T-helper 17 cell (primary cell): ENCODE measurements at places on chromosomes 1 and 21. TPM values are rescaled to one million over a fixed set of nuclear protein-coding genes. Genes with fewer than 3 reads are reported as not detected.

DNA sequence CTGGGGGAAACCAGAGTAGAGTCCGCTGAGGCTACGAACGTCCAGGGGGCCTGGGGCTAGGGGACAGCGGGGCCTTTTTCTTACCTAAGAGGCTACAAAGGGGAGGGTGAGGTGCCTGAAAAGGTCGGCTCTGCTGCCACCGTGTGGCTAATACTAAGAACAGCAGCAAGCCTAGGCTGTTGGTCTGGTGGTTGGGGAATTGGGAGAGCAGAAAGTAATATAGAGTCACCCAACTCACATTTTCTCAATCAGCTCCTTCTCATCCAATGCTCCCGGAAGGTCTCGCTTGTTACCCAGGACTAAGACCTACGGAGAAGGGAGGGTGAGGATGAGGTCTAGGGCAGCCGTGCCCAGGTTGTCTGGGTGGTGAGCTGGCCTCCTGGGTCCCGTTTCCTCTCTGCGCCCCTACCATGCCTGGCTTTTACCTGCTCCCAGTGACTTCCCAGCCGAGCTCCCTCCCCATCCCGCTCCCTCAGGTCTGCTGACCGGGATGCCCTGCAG is 9.3 kb downstream of the ARL8A start:
- H3K36me3 ChIP-seq: no peaks in the 10 kb centered on the region
- H3K4me1 ChIP-seq: peaks cover 12% of the 10 kb centered on the region
- H3K27ac ChIP-seq: no peak overlapping the region

DNA sequence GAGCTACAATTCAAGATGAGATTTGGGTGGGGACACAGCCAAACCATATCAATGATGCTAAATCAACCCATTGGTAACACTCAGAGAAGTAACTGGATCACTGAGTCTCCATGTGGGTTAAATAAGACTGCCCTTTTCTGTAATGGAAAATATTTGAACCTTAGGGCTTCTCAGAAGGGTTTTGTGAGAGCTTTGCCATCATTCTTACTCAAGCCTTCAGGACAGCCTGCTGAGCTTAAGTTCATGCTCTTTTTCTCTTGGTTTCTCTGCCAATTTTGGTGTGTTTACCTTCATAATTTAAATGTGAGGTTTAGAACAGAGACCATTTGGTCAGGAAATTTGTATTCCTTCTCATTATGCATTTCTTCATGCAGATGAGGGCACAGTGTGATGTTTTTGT is 74.7 kb downstream of the DISC1 start:
- no peak for DNase-seq
- no peaks in the 10 kb centered on the region for H3K27me3 ChIP-seq
- H3K36me3 ChIP-seq: peaks cover 20% of the 10 kb centered on the region
- no peak overlapping the region for H3K4me3 ChIP-seq
- peaks cover 18% of the 10 kb centered on the region for H3K4me1 ChIP-seq

- DNase-seq: no peak
- no peaks in the 10 kb centered on the region for H3K27me3 ChIP-seq
- peaks cover 22% of the 10 kb centered on the region for H3K4me1 ChIP-seq
- peaks cover 3% of the 10 kb centered on the region for H3K36me3 ChIP-seq
- H3K4me3 ChIP-seq: no peak overlapping the region
These were observed 27.0 kb downstream of the MRPS6 start for GRCh38 chr21:34100337-34100736.

DNA sequence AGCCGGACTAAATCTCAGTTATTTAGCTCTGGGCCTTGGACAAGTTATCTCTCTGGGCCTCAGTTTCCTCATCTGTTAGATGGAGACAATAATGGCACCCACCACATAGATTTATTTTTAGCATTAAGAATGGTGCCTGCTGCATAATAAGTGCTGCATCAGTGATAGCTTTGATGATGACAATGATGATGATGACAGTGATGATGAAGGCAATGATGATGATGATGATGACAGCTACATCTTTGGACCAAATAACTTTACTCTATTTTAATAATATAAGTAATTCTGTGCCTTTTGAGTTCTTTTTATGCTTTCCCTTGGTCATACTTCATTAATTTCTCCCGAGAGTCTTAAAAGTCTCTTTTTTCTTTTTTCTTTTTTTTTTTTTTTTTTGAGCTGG is 143.4 kb downstream of the C1orf21 start:
- H3K27me3 ChIP-seq: peaks cover 34% of the 10 kb centered on the region
- H3K4me3 ChIP-seq: no peak overlapping the region
- no peak overlapping the region for H3K27ac ChIP-seq
- no peaks in the 10 kb centered on the region for H3K4me1 ChIP-seq
- DNase-seq: no peak
- no peaks in the 10 kb centered on the region for H3K36me3 ChIP-seq

DNA sequence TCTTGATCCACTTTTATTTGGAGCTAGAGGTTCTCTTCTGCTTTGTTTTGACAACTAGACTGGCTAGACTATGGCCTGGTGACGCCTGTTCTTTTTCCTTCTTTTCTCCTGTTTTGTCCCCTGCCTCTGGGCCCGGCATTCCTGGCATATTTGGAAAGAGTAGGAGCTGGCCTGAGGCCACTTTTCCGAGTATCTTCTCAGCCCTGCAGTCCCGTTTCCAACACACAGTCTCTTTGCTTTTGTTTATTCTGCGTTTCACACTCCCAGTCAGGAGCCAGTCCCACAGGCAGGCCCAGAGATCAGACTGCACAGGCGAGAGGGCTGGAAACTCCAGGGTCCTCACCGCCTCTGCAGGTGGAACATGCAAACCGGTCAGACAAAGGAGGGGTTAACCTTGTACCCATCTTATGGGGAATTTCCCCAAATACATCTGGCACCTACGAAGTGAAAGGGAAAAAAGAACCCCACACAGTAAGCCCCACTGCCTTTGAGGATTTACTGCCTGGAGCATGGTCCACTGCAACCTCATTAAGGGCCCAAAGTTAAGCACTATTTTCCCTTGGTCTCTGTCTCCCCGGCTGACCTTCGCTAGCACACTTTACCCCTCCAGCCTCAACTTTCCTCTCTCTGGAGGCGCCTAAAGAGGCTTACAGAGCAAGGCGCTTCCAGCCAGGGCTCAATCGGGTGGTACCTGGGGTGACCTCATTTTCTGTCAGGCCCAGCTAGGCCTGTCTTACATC is 141.1 kb downstream of the TOMM20 start:
- no peaks in the 10 kb centered on the region for H3K27me3 ChIP-seq
- peaks cover 23% of the 10 kb centered on the region for H3K4me1 ChIP-seq
- no peaks in the 10 kb centered on the region for H3K36me3 ChIP-seq
- H3K27ac ChIP-seq: peak overlapping the region; percentile 94
- no peak for DNase-seq

GRCh38 chr1:174344162-174344561 is 103.6 kb upstream of the GPR52 start:
- H3K27me3 ChIP-seq: no peaks in the 10 kb centered on the region
- no peak overlapping the region for H3K4me3 ChIP-seq
- no peak for DNase-seq
- H3K27ac ChIP-seq: no peak overlapping the region
- H3K4me1 ChIP-seq: peaks cover 9% of the 10 kb centered on the region

SYTL1 gene
- 261 TPM for total RNA-seq

TCEA3 gene
- 13.5 TPM for total RNA-seq
